ENCODE measurements at places on chromosomes 11 and 22.

- no peak for DNase-seq
Measured at GRCh38 chr11:90809581-90809980, 586.7 kb upstream of the CHORDC1 start.

GRCh38 chr22:25697978-25698377, 44.0 kb upstream of the MYO18B start:
- DNase-seq: no peak

- no peak for DNase-seq
Measured at GRCh38 chr22:47369431-47370015, 607.1 kb downstream of the TBC1D22A start.

GRCh38 chr11:11808992-11809615, 32.7 kb upstream of the USP47 start:
- DNase-seq: peak; percentile 20

GRCh38 chr11:119254239-119254638, 48.1 kb downstream of the CBL start:
- DNase-seq: no peak

DNA sequence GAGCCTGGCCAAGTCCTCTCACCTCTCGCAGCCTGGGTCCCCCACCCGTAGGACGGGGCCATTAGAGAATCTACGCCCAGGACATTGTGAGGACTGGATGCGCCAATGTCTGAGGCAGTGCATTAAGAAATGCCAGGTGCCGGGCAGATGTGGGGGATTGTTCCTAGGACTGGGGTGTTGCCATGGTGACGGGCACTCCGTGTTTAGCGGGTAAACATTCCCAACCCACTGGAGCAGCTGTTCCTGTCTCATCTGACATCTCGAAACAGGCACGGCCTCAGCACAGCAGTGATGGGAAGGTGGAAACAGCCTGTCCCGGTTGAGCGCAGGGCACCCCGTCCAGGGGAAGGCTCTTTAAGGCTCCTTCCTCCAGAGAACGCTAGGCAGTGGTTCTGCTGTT, 99.6 kb upstream of the RTL6 start:
- no peak for DNase-seq

GRCh38 chr11:76689313-76690260, 19.0 kb upstream of the LRRC32 start:
- no peak for DNase-seq

DNA sequence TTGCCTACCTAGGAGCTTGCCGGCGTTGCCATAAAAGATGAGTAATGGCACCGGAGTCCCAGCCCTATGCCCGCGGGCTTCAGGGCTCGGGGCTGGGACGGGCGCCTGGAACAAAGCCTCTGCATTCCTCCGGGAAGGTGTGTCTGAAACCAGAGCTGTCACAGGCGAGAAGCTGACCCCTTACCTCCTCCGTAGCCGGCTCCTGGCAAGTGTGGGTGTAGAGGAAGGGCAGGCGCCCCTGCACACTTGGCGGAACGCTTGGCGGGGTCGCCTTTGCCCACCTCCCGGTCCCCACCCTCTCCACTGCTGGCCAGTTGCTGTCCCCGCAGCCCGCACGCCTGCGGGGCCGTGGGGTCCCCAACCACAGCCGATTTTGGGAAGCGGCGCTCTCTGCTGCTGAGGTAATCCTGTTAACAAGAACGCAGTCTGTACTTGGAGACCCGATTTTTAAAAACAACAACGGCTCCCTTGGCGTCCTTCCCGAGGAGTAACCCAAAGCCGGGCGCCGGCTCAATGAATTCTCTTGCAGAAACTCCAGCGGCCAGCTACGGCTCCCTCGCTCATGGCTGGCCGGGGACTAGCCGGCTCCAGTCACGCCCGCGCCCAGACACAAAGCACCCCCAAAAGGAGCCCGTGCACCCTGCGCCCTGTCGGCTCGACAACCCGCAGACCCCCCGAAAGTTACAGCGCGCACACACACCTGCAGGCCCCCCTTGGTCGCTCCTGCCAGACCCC, 89.2 kb downstream of the PLEKHA7 start:
- DNase-seq: no peak

DNA sequence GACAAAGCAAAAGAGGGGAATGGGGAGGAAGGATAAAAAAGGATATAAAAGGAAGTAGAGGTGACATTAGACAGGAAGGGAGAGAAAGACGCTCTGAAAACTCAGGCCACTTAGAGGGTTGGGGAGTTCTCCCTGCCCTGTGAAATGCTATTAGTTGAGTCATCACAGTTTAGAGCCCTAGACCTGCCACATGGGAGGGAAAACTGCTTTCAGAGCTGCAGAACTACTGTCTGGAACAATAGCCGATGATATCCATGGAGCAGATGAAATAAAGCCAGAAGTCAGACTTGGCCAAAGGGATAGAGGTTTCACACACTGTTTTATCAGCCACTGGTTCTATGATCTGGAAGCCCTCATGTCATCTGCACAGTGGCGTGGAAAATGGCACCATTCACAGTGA, 157.9 kb downstream of the NCAM1 start:
- DNase-seq: no peak

- DNase-seq: no peak
Measured at GRCh38 chr22:26643418-26644100, 13.8 kb upstream of the MIAT start.

- DNase-seq: no peak
Measured at GRCh38 chr11:79054636-79055035, 386.2 kb downstream of the TENM4 start.

GRCh38 chr11:44854741-44855492, 95.8 kb downstream of the TP53I11 start:
- DNase-seq: no peak

GRCh38 chr11:106021181-106021966, 666 bp downstream of the MSANTD4 start:
- no peak for DNase-seq

GRCh38 chr11:8477680-8478079, 116.3 kb downstream of the STK33 start:
- no peak for DNase-seq

DNA sequence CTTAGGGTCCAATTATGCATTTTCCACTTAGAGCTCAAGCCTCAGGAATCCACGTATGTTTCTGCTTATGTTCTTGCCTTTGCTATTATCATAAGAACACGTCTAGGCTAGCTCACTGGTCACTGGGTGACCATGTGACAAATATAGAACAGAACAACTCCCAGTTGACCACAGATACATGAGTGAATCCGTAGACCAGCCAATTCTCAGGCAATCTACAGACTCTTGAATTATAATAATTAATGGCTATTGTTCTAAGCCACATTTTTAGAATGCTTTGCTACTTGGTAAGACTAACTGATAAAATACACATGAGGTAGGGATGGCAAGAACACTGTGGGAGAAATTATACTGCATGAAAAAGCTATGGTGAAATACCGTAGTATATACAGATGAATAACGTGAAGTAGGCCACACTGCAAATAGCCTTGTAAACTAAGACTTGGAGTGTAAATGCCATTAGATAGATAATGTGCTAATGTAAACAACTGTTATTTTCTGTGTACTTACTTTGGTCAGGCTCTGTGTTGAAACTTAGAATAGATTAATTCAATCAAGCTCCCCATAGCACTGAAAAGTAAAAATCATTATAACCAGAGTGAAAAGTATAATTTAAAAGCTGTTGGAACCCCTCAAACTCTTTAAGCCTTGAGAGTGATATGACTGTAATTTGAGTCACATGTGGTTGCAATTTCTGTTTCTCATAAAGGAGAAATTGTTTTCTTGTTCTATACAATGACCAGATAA, 366.2 kb upstream of the CCDC179 start:
- no peak for DNase-seq

DNA sequence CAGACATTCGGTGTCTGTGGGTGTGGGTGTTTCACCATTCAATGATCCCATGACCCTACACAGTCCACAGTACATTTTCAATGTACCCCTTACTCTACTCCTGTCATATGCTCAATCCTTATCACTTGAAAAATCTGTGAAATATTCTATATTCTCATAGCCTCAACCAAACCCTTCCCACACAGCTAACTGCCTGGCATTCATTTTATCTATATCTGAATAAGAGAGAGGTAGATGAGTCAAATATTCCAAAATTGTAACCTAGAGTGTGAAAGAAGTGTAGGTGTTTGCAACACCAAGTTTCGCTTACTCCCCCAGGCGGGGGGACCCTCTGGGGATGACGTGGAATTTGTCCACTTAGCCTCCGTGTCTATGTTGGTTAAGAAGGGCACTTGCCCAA, 354.8 kb downstream of the ETS1 start:
- no peak for DNase-seq

DNA sequence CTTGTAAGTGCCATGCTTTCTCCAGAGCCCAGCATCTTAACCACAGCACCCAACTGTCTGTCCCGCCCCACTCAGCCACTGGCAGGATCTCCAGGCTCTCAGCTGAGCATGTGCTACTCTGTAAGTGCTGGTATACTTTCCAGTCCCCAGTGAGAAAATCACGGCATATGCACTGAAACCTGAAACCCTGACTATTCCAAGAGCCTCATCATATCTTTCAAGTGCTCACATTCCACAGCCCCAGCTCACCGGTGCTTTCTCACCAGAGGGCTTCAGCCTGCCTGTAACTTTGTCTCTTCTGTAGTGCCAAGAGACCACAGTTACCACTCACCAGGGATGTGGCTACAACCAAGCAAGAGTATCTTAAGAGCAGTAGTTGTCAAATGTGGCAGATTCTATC, 24.4 kb upstream of the PAMR1 start:
- no peak for DNase-seq

GRCh38 chr22:28043266-28043665, 124.2 kb upstream of the PITPNB start:
- DNase-seq: no peak

DNA sequence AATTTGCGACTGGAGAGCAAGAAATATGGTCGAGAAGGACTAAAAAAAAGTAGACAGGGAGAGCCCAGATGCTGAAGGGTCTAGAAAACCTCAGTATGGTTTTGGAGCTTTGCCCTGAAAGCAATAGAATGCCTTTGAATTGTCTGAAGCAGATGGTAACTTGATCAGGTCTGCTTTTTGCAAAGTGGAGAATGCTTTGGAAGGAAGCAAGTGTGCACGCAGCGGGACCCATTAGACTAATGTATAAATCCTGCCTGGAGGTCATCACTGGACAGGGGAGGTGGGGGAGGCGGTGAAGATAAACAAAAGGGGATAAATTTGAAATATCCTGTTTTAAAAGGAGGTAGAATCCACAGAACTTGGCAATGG, 757 bp upstream of the HINFP start:
- peak; percentile 24 for DNase-seq

DNA sequence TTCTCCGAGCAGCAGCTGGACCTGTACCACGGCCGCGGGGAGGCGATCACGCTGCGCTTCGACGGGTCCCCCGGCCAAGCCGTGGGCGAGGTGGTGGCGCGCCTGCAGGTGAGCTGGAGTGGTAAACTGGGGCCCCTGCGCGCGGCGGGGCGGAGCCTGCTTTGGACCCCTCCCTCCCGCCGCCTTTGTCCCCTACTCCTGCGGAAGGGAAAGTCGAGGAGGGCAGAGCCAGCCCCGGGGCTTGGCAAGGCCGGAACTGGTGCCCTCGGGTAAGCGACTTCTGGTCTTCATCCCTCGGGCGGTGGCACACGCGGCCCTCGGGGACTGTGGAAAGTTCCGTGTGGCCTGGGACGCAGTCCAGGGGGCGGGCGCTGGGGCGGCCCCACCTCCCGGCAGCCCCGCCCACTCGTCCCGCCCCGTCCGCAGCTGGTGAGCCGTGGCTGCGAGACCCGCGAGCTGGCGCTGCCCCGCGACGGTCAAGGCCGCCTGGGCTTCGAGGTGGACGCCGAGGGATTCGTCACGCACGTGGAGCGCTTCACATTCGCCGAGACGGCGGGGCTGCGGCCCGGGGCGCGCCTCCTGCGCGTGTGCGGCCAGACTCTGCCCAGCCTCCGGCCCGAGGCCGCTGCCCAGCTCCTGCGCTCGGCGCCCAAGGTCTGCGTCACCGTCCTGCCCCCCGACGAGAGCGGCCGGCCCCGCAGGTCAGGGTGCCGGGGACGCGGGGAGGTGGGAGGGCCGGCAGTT, 9.2 kb downstream of the SIPA1 start:
- no peak for DNase-seq

DNA sequence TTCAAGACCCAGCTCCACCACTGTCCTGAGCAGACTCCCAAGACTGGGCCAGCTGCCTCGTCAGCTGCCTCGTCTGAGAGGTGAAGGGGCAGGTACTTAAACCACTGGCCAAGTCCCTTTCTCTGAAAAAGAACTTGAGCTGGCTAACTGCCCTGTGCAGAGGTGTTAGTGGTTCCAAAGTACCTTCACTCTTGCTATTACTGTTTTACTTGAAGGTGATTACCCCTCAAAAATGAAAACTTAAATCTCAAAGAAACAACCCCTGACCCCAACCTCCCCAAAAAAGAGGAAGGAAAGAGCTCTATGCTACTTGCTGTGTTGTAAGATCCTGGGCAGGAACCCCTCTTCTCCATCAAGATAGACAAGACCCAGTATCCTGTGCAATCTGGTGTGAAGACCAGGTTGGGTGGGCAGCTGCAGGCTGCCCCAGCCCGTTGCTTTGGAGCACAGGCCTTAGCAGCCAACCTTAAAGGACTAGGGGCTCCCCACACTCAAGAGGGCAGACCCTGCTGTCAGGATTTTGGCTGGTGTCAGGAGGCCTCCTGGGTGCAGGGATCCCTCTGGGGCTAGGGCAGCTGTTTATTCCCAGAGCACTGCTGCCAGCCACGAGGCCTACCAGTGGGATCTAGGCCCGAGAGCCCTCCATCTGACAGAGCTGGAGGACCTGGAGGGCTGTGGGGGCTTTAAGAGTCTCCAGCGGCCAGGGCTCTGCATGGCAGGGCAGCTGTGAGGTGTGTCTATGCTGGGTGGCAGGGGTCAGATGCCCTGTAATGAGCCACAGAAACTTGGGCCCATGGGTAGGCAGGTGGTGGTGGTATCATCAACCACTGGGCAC, 13.0 kb downstream of the GUCD1 start:
- DNase-seq: no peak

GRCh38 chr11:19959648-19960059, 200.6 kb downstream of the DBX1 start:
- no peak for DNase-seq

Data from dermis blood vessel endothelial cell (primary cell).